M059J (cell line): ENCODE measurements at places on chromosomes 1 and 21.
A peak's percentile ranks its signal among the peaks of the same experiment; 100 is the strongest.

- DNase-seq = peak; percentile 65
Measured at GRCh38 chr1:155981266-155982088, 3.1 kb upstream of the ARHGEF2 start.

- DNase-seq = no peak
Measured at GRCh38 chr1:91412371-91412770, 7.7 kb upstream of the HFM1 start.

GRCh38 chr1:207822602-207823451 lies 71.0 kb downstream of the CD46 start:
- no peak for DNase-seq

DNA sequence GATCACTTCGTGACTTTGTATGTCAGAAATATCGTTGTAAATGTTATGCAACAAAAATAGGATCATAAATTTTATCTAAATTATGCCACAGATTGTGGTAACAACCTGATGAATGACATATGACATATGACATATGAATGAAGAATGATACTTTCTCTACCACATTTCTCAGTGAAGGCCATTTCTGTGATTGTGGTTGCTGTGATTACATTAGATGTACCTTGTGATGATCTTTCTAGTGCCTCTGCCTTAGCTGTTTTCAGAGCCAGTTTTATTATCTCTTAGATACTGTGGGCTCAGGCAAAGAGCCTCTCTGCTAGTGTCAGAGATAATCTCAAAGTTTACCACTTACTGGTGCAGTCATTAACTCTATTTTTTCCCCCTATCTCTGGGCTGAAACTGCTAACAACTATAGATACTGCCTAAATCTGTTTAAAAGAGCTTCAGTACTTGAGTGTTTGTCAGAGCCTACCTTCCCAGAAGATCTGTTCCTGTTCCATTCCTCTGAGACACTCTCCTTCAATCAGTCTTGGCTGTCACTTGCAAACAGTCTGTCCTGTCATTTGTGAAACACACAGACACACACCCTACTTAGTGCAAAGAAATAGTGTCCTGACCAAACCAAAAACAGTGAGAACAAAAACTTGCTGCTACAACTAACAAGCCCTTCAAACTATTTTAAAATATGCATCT lies 55.5 kb downstream of the HMCN1 start:
- peak; percentile 20 for DNase-seq

DNA sequence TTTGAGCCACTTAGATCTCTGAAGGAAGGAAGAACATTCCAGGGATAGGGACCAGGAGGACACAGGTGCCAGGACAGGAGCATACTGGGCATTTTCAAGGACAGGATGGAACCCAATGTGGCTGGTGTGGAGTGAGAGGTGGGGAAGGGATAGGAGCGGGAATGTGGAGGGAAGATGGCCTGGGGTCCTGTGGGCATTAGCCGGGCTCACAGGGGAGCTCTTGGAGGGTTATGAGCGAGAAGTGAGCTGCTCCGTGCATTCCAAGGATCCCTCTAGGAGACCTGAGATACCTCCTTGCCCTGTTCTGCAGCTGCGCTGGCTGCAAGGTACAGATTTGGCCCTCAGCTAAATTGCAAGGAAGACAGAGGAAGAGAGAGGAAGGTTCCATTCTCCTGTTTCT lies 87.5 kb downstream of the IER5 start:
- no peak for DNase-seq

DNA sequence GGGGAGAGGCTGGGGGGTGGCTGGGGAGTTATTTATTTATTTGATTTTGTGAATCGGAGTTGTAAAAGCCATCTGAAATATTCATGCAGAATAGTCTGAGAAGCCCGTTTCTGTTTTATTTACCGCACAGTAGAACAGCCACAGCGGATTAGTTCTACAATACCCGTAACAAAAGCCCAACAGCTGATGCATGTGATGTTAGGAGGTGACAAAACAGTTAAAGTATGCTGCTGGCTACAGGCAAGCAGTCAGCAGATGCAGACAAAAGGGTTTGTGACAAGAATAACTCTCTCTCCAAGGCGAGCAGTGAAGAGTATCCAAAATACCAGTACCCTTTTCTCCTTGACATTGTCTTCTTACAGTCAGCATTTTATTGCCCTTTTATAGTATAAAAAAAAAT lies 42.0 kb downstream of the PROX1 start:
- DNase-seq = no peak

DNA sequence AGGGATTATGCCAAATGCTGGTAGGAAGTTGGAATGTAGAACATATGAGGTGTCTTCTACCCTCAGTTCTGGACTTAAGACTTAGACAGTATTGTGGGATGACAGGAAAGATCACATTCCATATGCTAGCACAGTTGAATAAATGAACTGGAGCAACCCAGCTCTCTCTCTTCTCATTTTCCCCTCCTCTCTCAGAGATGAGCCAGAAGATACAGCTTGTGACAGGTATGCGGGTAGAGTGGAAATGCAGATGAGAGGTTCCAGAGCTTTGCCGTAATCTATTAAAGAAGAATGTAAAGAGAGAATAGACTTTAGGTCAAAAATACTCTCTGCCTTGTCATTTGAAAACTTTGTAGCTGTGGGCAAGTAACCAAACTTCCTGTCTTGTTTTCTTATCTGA lies 32.5 kb upstream of the HMCN1 start:
- no peak for DNase-seq

- DNase-seq = no peak
Measured at GRCh38 chr1:243388276-243388675, 132.4 kb downstream of the SDCCAG8 start.

- DNase-seq = no peak
Measured at GRCh38 chr1:197116156-197116555, 30.3 kb downstream of the ASPM start.

DNA sequence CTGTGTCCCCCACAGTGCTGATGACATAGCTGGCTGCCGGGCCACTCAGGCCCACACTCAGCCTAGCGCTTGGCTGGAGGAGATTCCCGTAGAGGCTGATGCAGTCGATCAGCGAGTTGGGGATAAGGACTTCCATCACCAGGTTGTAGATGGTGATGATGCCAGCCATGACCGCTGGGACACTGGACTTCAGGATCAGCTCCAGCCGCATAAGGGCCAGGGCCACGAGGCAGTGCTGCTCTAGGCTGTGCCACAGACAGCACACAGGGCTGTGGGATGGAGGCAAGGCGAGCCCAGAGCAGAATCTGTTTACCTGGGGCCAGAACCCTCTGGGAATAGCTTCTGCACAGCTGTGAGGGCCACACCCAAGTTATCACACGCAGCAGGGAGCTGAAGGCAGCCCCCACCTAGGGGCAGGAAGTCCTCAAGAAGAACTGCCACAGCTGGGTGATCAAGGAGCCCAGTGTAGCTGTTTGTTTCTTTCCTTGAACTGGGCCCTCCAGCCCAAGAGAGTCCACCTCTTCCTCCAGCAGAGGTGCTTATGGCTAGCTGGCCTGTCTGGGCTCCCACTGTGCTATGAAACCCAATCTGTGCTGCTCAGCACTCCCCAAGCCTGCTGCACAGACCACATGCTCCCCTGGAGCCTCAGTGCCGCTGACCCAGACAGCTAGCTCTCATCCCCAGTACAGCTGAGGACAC lies 6.2 kb downstream of the SLC2A1 start:
- DNase-seq = peak; percentile 40

GRCh38 chr1:19936061-19936750 lies 12.8 kb upstream of the PLA2G2E start:
- no peak for DNase-seq

- peak; percentile 40 for DNase-seq
Measured at GRCh38 chr1:113659035-113659434, 100.3 kb downstream of the PHTF1 start.

GRCh38 chr1:90881034-90881433 lies 140.8 kb downstream of the ZNF644 start:
- no peak for DNase-seq

GRCh38 chr1:235093013-235093695 lies 35.5 kb downstream of the TOMM20 start:
- peak; percentile 66 for DNase-seq

DNA sequence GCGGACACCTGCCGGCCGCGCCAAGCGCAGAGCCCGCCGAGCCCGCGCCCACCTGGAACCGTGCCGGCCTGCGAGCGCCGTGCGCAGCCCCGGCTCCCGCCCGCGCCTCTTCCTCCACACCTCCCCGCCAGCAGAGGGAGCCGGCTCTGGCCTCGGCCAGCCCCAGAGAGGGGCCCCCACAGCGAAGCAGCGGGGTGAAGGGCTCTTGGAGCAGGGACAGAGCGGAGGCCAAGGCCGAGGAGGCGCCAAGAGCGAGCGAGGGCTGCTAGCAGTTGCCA lies 50.1 kb upstream of the KRTAP19-8 start:
- DNase-seq = no peak

DNA sequence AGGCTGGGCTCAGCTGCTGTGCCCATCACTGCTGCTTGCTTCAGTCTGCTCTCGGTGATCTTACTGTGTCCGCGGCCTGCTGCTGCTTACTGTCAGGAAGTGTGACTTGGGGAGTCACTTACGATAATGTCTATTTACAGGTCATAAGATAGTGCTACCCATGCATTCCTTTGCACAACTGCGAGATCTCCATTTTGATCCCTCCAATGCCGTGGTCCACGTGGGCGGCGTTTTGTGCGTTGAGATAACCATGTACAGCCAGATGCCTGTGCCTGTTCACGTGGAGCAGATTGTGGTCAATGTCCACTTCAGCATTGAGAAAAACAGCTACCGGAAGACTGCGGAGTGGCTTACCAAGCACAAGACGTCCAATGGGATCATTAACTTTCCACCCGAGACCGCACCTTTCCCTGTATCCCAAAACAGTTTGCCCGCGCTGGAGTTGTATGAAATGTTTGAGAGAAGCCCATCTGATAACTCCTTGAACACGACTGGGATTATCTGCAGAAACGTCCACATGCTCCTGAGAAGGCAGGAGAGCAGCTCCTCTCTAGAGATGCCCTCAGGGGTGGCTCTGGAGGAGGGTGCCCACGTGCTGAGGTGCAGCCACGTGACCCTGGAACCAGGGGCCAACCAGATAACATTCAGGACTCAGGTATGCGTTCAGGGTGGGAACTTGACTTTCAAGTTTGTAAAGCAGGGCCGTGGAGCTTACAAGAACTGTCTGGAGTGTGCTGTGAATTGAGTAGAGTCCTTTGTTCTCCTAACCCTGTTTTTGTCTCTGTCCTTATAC lies 24.4 kb upstream of the PWP2 start:
- no peak for DNase-seq

DNA sequence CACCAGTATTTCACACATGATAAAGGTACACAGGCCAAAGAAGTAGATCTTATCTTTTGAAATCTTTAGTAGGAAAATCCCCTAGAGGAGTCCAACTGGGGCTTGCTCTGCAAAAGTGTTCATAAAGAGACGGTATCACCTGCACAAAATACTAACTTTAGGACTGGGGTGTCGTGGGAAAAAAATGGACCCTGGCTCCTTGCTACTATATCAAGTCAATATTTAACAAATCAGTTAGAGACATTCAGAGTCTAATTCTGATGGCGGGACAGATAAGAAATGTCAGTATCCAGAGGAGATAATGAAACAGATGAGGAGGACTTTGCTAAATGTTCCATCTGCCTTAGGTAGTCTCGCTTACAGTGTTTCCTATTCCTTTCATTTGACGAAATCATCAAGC lies 25.6 kb upstream of the CNN3 start:
- DNase-seq = no peak

DNA sequence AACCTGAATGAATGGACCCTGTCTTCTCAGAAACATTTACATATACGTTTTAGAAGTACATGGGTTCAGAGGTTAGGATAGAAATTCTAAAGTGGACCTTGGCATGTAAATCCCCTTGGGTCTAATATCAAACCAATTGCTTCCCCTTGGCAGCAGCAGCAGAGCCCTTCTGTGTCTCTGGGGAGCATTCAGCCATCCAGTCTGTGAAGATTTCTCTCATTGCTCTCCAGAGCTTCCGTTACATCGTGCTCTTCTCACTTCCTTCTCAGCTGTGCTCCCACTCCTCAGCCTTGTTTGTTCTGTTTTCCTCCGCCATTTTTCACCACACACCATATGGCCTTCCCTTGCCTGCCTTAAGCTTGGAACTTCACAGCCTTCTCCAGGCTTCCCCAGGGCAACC lies 61.5 kb upstream of the ATP1B1 start:
- no peak for DNase-seq

- DNase-seq = peak; percentile 70
Measured at GRCh38 chr1:42037586-42037985, 115.6 kb upstream of the GUCA2B start.
